ENCODE measurements at places on chromosomes 16 and 17. TPM values are rescaled to one million over a fixed set of nuclear protein-coding genes. Genes with fewer than 3 reads are reported as not detected.

Gene FBXW10
- not detected for total RNA-seq

GRCh38 chr16:12214509-12214908, 238.0 kb downstream of the SNX29 start:
- no peak for DNase-seq
- no peaks in the 10 kb centered on the region for H3K4me1 ChIP-seq
- no peak overlapping the region for H3K27ac ChIP-seq
- no peak overlapping the region for H3K4me3 ChIP-seq
- H3K36me3 ChIP-seq, result no peaks in the 10 kb centered on the region

GRCh38 chr16:69909760-69910159, 41.4 kb upstream of the CLEC18A start:
- H3K27me3 ChIP-seq, result no peaks in the 10 kb centered on the region
- no peak for DNase-seq

Gene IGSF6
- 0.33 TPM for total RNA-seq

GRCh38 chr17:49435671-49436029, 21.0 kb upstream of the PHB1 start:
- H3K4me3 ChIP-seq, result no peak overlapping the region
- no peaks in the 10 kb centered on the region for H3K4me1 ChIP-seq
- no peaks in the 10 kb centered on the region for H3K36me3 ChIP-seq
- peak; percentile 51 for DNase-seq

- no peaks in the 10 kb centered on the region for H3K36me3 ChIP-seq
- no peaks in the 10 kb centered on the region for H3K27me3 ChIP-seq
- peak overlapping the region; percentile 96 for H3K27ac ChIP-seq
- peak overlapping the region; percentile 72 for H3K4me3 ChIP-seq
Measured at GRCh38 chr17:80455336-80455710, 21.1 kb downstream of the NPTX1 start.

Gene TNFRSF12A
- 74.1 TPM for total RNA-seq

DNA sequence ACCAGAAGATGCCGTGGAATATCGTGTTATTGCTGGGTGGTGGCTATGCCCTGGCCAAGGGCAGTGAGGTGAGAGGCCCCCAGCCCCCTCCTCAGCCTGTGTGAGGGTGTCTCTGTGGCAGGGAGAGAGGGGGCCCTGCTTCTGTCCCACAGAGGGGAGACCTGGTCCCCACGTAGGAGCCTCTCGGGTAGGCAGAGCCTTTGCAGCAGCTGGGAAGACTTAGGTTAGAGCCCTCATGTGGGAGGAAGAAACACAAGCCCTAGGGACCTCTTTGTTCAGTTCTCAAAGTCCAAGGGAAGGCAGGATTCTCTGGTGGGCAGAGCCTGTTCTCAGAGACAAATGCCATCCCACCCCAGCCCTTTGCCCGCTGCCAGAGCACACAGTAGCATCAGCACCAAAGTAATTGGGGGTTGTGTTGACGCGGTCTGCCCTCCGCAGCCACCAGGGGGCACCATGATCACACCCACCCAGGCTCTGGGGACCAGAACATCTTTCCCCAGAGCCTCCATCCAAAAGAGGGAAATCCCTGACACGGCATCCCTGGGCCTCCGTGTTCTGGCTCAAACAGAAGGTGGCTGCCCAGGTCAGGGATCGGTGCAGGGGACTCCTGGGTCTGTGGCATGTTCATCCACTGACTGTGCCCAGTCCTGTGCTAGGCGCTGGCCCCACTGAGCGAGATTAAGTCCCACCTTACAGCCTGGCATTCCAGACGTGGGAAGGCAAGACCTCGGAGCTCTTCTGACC, 11.5 kb upstream of the FOXN1 start:
- H3K4me3 ChIP-seq, result no peak overlapping the region
- peak; percentile 58 for DNase-seq
- H3K27ac ChIP-seq, result no peak overlapping the region

DNA sequence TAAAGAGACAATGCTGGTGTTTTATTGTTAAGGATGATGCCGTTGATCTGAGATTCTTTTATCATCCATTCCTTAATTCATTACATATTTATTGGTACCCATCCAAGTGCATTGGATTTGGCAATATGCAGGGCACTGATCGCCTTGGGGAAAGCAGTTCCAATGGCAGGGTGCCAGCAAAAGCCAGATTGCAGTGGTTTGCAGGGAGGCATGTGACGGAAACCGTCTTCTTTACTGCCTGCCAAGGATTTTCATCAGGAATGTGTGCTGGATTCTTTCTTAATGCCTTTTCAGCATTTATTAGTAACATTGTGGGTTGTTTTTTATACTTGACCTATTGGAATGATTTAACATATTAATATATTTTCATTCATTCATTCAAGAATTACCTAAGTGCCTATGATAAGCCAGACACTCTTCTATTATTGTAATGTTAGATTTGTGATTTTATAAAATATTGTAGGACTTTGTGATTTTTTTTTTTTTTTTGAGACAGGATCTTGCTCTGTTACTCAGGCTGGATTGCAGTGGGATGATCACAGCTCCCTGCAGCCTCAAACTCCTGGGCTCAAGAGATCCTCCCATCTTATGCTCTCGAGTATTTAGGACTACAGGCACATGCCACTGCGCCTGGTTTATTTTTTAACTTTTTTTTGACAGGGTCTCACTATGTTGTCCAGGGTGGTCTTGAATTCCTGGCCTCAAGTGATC, 93.4 kb upstream of the TNRC6A start:
- H3K4me1 ChIP-seq, result peaks cover 8% of the 10 kb centered on the region
- H3K27me3 ChIP-seq, result no peaks in the 10 kb centered on the region
- H3K4me3 ChIP-seq, result no peak overlapping the region
- peak overlapping the region; percentile 14 for H3K27ac ChIP-seq
- H3K36me3 ChIP-seq, result no peaks in the 10 kb centered on the region

DNA sequence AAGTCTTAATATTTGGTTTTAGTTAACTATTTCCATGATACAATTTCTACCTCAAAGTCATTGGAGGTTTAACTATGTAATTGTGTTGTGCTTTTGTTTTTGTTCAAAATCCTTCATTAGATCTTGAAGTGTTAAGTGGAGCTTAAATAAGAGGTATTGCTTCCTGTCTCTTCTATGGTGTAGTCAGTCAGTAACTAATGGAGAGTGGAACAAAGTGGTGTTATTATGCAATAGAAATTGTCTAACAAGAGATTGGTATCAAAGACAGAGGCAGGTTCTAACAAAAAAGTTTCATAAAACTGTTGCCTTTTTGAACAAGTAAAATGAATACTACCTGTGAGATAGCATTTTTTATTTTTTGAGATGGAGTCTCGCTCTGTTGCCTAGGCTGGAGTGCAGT, 45.2 kb downstream of the GRB7 start:
- no peak for DNase-seq
- no peaks in the 10 kb centered on the region for H3K27me3 ChIP-seq
- no peaks in the 10 kb centered on the region for H3K36me3 ChIP-seq
- no peak overlapping the region for H3K27ac ChIP-seq

DNA sequence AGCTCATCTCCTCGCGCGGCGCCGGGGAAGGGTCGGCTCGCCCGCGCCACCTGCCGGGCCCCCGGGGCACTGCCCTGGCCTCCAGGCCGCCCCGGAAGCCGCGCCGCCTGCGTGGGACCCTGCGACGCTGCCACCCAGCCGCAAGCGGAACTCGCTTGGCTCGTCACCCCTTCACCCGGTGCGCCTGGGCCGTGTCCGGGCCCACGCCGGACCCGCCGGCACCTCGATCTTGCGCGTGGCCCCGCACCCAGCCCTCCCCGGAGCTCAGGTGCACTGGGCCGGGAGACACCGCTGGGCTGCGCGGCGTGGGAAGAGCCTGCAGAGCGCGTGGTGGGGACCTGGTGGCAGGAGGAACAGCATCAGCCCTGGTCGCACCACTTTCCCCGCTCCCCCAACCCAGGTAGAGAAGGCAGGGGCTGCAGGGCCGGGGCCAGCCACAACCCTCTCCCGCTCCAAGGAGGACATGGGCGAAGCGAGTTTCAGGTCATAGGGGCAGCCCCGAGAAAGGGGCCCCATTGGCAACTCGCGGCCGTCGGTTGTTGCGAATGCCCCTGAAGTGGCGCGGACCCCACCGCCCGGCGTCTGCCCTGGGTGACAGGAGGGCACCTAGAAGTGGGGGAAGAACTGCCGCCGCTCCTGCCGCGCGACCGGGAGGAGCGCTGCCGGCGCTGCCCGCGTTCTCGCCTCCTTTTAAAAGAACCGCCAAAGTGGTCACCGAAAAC, 363 bp upstream of the MIF4GD start:
- H3K27ac ChIP-seq, result peak overlapping the region; percentile 94
- peak; percentile 67 for DNase-seq
- no peaks in the 10 kb centered on the region for H3K36me3 ChIP-seq
- H3K4me3 ChIP-seq, result peak overlapping the region; percentile 78

Gene SLFN14
- not detected for total RNA-seq

- H3K4me3 ChIP-seq, result no peak overlapping the region
- H3K27me3 ChIP-seq, result peaks cover 3% of the 10 kb centered on the region
- H3K4me1 ChIP-seq, result no peaks in the 10 kb centered on the region
Measured at GRCh38 chr17:73725794-73726515, 81.7 kb upstream of the SDK2 start.

- H3K36me3 ChIP-seq, result no peaks in the 10 kb centered on the region
- DNase-seq, result no peak
- H3K27ac ChIP-seq, result no peak overlapping the region
- H3K4me1 ChIP-seq, result no peaks in the 10 kb centered on the region
- no peak overlapping the region for H3K4me3 ChIP-seq
Measured at GRCh38 chr16:53958341-53958880, 254.5 kb downstream of the FTO start.

All from breast epithelium (tissue), 4 donors.